Astrocyte of the spinal cord (primary cell): ENCODE measurements at places on chromosomes 7 and 10.

- DNase-seq: peak; percentile 91
Observed at GRCh38 chr7:150404805-150405583, 25.9 kb downstream of the ZNF775 start.

GRCh38 chr7:119397156-119397555 is 875.8 kb upstream of the KCND2 start:
- DNase-seq: no peak

DNA sequence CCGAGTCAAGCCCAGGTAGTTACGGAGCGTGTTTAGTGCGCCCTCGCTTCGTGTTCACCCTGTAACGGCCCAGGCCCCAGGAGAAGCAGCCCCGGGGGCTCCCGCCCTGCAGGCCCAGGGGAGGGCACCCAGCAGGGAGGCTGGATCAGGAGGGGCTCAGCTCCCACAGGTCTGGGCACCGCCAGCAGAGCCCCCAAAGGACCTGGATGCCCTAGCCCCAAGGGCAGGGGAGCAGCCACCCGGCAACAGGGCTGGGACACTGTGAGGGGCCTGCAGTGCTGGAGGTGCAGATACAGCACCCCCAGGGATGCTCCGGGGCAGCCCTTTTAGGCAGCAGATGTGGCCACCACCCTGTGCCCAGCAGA is 35.2 kb downstream of the PWWP2B start:
- DNase-seq: no peak

- no peak for DNase-seq
Observed at GRCh38 chr7:112405286-112405685, 45.0 kb upstream of the IFRD1 start.

DNA sequence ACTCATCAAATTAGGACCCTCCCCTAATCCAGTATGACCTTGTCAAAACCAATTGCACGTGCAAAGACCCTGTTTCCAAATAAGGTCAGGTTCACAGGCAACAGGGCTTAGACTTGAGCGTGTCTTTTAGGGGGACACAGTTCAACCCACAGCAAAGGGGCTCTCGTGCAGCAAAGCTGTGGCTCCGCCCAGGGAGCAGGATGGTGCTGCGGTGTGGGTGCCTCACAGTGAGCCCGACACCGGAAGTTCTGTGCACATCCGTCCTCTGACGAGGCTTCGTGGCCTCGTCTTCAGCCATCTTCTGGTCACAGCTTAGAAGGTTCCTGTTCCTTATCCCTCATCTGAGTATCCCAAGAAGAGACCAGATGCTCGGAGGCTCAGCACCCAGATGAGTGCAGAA is 509.2 kb upstream of the FOXK1 start:
- no peak for DNase-seq

- DNase-seq: no peak
Observed at GRCh38 chr7:133060004-133060403, 21.9 kb downstream of the CHCHD3 start.

DNA sequence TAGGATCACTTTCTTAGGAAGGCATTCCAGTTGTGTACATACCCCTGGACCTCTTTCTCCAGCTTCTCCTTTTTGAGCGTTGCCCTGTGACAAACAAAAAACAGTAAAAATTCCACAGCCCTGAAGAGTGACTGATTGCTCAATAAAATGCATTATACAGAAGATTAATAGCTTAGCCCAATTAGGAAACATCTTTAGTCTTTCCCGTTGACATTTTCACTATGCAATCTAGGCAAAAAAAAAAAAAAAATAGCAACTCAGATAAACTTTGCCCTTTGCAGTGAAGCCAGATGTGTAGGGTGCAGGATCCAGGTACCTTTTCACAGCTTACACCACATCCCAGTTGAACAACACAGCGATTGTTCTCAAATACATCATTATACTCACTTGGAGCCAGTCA is 17.9 kb downstream of the COL28A1 start:
- no peak for DNase-seq

DNA sequence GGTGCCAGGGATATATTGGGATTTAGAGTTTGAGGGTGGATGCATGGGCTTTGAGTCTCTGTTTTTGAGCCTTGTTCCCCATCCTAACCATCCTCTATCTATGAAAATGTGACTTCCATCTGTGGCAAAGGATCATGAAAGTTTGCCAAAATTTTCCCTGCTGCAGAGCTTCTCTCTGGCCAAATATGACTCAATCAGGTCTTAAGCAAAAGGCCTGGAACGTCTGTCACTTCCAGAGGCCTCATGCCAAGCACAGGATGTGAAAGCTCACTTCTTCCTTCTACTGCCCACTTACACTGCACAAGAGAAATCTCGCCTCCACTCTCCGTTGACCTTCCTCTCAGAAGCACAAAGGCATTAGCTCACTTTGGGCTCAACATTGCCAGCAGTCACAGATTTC is 696.9 kb upstream of the NRP1 start:
- DNase-seq: peak; percentile 39

DNA sequence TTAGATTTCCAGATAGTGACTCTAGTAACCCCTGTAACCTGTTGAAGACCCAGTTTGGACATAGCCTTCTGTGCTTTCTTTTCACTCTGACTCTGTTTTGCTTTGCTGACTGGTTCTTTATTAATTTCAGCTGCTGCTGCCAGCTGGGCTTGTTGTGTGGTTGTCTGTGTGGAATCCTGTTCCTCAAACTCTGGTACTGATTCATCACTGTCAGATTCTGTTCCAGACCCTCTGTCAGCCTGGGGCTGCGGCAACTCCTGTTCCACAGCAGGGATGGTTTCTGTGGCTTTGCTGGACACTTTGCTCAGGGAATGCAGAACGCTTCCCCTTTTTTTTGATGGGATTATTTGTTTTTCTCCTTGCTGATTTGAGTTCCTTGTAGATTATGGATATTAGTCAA is 104.9 kb downstream of the SEC23IP start:
- DNase-seq: no peak

DNA sequence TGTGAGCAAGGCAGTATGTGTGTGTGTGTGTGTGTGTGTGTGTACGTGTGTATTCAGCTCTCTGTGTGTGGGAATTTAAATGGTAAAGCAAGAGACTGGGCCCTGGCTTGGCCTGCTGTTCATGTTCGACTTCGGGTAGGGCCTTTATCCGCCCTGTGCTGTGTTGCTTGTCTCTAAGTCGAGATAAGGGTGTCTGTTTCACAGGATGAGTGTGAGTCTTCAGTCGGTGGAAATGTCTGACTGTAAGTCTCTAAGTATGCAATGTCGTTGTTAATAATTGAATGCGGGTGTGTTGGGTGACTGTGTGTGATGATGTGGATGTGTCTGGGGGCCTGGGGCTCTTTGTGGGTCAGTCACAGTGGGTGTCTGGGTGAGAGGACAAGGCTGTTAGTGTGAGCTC is 34.8 kb downstream of the HIF1AN start:
- DNase-seq: no peak

DNA sequence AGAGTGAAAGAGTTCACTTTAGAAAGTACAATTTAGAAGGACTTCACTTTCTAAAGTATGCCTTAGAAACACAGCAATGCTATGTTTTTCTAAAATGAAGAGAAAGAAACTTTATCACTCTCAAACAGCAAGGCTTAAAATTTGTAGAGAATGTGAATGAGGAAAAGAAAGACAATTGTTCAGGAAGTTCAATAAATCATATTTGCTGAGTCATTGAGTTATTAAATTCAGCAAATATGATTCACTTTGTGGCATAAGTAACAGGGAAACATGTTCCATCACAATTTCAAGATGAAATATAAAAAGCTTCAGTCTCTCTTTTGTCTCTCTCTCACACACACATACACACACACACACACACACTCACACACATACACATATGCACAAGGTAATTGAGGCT is 187.9 kb downstream of the PCDH15 start:
- no peak for DNase-seq

DNA sequence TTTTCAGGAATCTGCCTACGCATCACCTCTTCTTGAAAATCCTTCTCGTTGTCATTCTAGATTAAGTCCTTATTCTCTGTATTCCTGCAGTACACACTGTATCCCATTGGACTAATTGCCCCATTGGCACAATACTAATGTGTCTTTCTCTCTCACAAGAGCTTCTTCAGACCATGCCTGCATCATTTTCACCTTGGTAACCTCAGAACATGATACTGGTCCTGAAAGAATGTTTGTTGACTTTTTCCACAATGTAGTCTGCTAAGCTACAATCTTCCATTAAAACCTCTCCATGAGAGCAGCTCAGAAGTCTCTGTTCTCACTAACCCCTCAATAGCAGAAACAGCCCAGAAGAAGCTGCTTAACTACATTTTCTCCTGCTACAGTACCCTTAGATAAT is 270.7 kb downstream of the PCDH15 start:
- DNase-seq: no peak

GRCh38 chr7:491958-492713 is 27.5 kb downstream of the PDGFA start:
- no peak for DNase-seq

DNA sequence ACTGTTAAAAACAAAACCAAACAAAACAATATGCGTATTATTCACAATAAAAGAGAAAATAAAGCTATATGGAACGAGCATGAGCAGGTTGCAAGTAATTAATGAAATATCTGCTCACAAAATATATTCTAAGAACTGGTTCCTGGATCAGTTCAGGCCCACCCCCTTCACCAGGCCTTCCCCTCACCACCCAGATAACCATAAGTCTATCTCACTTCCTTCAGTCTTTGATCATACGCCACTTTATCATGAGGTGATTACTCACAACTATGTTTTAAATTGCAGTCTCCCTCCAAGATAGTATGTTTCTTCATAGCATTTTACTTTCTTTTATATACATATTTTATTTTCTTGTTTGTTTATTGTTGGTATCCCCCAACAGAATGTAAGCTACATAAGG is 263.1 kb upstream of the HGF start:
- no peak for DNase-seq
